ENCODE measurements at places on chromosomes 1 and 21.

DNA sequence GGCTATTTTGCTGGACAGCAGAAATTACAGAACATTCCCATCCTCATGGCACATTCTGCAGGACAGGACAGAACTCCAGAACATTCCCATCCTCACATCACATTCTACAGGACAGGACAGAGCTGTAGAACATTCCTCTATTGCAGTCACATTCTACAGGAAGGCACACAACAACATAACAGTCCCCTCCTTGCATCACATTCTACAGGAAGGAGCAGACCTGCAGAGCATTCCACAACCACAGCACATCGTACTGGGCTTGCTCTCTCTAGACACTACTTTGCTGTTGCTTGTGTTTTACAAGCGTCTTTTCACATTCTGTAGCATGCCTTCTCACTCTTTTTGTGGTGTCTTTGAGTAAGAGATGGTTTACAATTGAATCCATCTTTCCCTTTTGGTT is 26.8 kb upstream of the ABCB10 start:
- DNase-seq = no peak

DNA sequence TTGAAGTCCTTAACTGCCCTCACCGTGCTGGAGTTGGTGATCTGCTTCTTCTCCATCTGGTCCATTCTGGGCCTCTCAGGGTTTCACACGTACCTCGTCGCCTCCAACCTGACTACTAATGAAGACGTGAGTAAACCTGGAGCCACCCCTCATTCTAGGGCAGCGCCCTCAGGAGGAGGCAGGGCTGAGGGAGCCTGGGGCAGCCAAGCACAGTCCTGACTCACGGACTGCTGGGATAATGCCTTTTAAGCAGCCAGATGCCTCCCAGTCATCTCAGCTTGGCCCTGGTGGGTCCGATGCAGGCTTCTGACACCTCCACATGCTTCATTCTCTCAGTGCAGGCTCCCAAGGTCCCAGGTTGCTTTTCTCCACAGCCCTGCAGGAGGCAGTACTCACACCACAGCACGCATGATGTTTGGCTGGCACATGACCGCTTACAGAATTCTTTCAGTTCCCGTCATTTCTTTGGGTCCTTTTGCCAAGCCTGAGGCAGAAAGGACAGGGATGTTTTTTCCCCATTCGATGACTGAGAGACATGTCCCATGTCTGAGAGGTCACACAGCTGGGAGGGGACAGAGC is 11.8 kb upstream of the SFN start:
- DNase-seq = no peak

- no peak for DNase-seq
These were observed 100.2 kb upstream of the GNG4 start for GRCh38 chr1:235749755-235750300.

DNA sequence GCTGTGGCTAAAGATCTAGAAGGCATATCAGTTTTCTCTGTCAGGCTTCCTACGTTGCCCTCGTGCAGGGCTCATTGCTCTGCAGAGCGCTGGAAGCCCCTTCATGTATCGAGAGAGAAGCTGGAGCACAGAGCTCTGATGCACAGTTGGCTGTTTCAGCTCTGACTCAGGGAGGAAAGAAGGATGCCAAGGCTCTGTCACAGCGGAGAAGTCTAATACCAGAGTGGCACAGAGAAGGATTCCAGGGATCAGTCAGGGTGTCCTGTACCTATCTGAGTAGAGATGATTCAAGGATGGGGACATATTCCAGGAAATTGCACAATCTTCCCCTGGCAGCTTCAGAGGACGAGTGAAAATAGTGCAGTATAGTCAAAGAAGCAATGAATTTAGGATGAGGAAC is 179.2 kb upstream of the FMN2 start:
- DNase-seq = no peak

- DNase-seq = peak; percentile 72
These were observed at the start of gene ZBTB37 for GRCh38 chr1:173868266-173869020. Gene ZBTB37 (plus strand): TSS chr1:173868380. CDS start chr1:173870226, 1,846 bp downstream.

DNA sequence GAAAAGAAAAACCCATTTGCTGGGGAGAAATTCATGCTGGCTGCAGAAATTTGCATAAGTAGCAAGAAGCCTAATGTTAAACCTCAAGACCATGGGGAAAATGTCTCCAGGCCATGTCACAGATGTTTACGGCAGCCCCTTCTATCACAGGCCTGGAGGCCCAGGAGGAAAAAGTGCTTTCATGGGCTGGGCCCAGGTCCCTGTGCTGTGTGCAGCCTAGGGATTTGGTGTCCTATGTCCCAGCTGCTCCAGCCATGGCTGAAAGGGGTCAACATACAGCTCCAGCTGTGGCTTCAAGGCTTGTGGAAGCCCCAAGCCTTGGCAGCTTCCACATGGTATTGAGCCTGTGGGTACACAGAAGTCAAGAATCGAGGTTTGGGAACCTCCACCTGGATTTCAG is 93.0 kb downstream of the HFM1 start:
- DNase-seq = no peak

DNA sequence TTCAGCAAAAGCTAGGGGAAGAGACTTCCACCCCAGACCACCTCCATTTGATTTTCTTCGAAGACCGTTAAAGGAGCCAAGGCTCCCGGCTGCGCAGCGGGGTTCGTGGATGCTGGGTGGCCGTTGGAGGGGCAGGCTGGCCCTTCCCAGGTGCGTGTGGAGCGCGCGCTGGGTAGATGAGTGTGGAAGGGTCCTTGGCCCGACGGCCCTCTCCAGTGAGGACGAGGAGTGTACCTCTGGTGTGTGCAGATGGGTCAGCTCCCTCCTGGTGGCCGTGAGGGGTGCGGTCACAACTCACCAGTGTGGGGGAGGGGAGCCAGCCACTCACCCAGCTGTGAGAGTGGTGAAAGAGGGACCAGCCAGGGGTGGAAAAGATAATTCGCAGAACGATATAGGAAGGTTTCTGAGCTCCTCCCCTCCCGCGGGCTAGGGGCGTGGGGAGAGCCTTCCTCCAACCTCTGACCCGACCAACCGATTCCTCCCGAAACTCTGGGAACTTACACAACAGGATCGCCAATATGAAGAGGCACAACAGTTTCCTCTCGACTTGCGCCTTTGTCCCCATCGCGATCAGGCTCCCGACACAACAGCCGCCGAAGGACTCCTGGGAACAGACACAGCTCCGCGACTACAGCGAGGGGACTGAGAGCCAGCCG is at the start of gene F11R:
F11R (minus strand) TSS at position 644 of the 656 bp plus-strand sequence; CDS start at position 565, 79 bp downstream.
- DNase-seq = peak; percentile 31

- peak; percentile 55 for DNase-seq
These were observed 72.9 kb downstream of the RPS6KA1 start for GRCh38 chr1:26602378-26602959.

GRCh38 chr1:32810358-32810757 is 6.8 kb downstream of the YARS1 start:
- DNase-seq = no peak

GRCh38 chr1:116164604-116165368 is 53.6 kb downstream of the MAB21L3 start:
- no peak for DNase-seq

GRCh38 chr1:8527941-8528340 is 210.0 kb downstream of the SLC45A1 start:
- DNase-seq = no peak

DNA sequence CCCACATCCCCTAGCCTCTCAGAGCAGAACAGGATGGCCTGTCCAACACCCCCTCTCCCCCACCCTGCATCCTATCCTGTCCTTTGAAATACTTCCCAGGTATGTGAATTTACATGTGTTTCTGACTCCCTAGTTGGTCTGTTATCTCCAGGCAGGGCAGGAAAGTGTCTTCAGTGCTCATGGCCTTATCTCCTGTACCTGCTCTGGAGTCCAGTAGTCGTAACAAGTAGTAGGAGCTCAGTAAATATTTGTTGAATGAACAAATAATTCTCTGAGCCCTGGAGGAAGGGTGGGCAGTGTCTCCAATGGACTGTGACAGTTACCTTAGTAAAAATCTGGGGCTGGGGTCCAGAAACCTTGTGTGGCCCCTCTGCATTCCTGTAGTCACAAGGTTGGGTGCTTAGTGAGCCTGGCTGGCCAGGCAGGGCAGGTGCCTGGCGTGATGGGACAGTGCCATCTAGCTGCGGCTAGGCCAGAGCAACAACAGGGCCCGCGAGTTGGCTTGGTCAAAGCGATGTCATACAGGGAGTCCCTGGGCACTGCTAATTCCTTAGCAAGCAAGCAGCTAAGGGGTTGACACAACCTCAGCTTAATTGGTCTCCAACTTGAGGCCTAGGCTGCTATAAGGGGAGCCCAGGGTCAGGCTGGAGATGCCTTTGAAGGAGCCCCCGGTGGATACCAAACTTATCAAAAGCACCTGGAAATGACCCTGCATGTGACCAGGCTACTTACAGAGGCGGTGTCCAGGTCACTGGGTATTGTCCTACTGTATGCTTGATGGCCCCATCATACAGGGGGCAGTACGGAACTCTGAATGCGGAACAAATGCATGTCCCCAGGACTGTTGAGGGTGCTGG is 89.0 kb upstream of the PPM1J start:
- peak; percentile 24 for DNase-seq

DNA sequence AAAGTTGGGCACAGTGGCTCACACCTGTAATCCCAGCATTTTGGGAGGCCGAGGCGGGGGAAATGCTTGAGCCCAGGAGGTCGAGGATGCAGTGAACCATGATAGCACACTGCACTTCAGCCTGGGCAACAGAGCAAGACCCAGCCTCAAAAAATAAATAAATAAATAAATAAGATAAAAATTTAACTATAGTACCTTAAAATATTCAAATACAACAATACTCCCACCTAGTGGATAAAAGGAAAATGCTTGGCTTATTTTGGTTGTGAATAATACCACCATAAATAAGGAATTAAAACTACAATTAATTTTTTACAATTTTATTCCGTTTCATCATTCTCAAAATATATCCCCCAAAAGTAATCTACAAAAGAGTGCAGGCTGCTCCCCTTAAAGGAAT is 8.1 kb downstream of the PSMG1 start:
- DNase-seq = no peak

- DNase-seq = no peak
These were observed 897 bp downstream of the CYYR1 start for GRCh38 chr21:26572076-26572701.

DNA sequence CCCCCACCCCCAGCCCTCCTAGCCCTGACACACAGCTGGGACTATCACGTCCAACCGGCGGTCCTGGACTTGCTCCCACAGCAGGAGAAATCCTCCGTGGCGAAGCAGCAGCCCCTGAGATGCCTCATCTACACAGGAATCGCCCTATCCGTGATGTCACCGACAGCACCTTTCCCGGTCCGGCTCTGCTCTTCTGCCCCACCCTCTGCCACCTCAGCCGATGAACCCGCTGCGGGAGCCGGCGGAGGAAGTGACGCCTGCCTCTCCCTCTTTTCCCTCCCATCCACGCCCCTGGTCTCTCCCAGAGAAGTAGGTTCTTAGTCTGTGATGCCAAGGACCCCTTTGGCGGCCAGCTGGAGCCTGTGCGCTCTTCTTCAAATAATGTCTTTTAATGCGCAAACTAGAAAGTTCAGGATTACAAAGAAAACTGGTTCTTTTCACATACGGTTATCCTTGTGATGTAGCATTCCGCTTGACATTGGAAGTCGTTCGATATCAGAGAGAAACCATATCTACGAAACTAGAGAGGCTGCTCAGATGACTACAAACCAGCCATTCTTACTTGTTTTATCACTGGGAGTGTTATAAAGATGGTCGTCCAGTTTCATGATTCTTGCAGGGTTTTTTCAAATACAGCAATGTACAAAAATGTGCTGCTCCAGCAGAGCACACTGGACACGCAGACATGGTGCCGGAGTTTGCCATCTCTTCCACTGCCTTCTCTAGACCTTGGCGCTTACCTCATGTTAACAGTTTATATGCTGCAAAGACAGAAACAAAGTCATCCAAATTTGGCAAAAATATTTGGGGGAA is 120.3 kb downstream of the PPIAL4G start:
- DNase-seq = no peak

DNA sequence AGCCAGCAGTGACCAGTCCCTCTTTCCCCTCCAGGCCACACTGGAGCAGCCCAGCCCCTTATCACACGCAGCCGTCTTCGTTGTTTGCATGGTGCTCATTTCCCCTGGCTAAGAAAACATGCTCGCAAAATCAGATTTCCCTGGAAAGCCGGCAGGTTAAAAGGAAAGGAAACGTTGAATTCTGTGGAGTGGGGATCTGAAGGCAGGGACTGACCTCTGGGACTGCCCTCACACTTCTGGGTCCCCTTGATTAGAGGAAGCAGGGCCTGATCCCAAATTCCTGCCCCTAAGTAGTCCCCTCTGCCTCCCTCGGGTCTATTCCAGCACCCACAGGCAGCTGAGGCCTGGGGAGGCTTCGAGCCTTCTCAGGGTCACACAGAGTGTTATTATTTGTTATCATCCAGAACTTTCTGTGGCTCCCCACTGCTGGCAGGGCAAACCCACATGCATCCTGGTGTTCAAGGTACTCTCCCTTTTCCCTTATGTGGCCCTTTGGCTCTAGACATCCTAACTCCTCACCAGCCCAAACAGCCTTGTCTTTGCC is 125.2 kb upstream of the ZBTB40 start:
- DNase-seq = no peak

- DNase-seq = no peak
These were observed 504.1 kb upstream of the ADGRL2 start for GRCh38 chr1:81296601-81297000.

GRCh38 chr1:208009706-208010444 is 99.0 kb upstream of the CD34 start:
- no peak for DNase-seq

- no peak for DNase-seq
These were observed 66.4 kb downstream of the IGSF21 start for GRCh38 chr1:18174037-18174436.

- DNase-seq = peak; percentile 26
These were observed 607.0 kb downstream of the NPHP4 start for GRCh38 chr1:5385096-5385799.

DNA sequence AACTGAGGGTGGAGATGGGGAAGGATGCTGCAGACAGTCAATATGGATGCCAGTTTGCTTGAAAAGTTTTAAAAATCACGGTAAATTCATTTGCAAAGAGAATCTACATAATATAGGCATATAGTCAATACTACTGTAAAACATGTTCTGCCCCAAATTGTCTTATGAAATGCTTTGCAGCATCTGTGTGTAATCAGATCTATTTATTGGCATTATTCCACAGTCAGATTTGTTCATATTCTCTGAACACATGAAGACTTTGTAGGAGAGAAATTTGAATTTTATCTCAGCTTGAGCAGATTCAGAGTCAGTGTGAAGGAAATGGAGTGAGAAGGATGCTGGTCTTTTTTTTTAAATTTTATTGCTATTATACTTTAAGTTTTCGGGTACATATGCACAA is 88.5 kb downstream of the PLPPR4 start:
- DNase-seq = no peak

- no peak for DNase-seq
These were observed 66.4 kb upstream of the FBXO28 start for GRCh38 chr1:224047538-224047937.

GRCh38 chr1:234065794-234066447 is 161.4 kb downstream of the SLC35F3 start:
- peak; percentile 62 for DNase-seq

Data from effector memory CD8-positive, alpha-beta T cell (primary cell).